Suppressor macrophage (primary cell): ENCODE measurements at places on chromosomes 6 and 20.

GRCh38 chr20:43994486-43995100 is 79.9 kb downstream of the TOX2 start:
- DNase-seq: no peak

DNA sequence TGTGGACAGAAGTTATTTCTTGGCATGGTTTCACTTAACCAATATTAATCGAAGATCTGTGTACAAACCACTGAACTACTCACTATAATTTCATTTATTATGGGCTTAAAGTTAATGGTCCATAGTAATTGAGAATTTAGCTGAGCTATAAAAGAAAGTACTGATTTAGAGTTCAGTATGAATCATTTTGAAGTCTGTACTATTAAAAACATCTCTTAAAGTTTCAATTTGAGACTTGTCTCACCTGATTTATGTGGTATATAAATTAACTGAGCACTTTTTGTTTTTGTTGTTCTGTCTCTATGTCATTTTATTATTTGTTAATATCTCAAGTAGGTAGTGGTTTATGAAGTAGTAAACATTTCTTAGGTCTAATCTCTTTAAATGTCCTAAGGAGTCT is 24.9 kb downstream of the KPNA5 start:
- no peak for DNase-seq

GRCh38 chr6:72857791-72858585 is 236.1 kb downstream of the KCNQ5 start:
- DNase-seq: no peak

DNA sequence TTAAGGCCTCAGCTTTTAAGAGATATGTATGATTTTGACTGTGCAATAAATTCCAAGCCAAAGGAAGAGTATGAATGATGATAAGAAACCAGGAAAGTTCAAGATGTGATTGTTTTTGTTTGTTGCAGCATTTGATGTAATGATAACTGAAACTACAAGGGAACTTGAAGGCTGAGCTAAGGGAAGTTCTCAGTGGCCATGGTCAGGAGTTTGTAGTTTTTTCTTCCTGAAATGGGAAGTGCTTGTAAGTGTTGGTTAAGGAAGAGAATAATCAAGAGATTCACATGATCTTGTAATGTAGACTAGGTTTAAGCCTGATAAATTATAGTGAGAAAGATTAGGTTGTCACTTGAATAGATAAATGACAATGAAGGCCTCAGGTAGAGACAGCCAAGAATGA is 53.4 kb downstream of the PTCHD4 start:
- DNase-seq: peak; percentile 56

GRCh38 chr6:71452697-71453370 is 164.2 kb downstream of the OGFRL1 start:
- no peak for DNase-seq

GRCh38 chr6:94323853-94324252 is 904.5 kb upstream of the EPHA7 start:
- no peak for DNase-seq

DNA sequence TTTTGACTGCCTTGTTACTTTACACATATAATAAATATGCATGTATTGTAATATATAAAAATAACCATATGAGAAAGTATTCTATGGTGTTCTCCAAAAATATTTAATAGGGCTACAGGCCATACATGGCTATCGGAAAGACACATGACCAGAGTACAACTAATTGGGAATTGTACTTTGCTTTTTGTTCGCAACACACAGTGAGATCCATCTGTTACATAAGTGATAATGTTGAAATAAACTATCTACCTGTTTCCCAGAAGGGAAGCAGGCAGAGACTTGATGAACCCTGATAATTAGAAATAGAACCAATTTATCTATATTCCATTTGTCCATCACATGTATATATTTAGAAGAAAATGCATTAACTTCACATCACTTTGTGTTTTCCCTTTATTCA is 344.0 kb upstream of the PLCB4 start:
- DNase-seq: no peak

- DNase-seq: peak; percentile 75
These were observed 1.3 kb upstream of the E2F1 start for GRCh38 chr20:33687370-33687915.

DNA sequence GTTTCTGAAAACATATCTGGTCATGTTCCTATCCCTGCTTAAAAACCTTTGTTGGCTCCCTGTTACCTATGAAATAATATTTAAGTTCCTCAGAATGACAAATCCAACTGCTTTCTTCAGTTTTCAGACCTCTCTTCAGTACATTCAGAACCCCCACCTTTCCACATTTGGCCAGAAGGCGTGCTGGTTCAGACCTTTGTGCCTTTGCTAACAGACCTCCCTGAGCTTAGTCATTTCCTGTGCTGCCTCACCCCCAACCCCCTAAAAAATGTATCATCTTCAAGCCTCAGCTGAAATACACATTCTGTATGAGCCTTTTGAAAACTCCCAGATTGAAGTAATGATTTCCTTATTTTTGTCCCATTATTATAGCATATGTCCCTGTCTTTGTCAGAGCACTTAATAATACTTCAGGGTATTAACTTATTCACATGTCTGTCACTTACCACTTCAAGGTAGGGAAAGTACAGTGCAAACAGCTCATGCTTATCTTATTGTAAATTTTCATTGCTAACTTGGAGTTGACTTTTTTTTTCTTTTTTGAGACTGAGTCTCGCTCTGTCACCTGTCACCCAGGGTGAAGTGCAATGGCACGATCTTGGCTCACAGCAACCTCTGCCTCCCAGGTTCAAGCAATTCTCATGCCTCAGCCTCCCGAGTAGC is 19.7 kb downstream of the FAM217A start:
- DNase-seq: peak; percentile 53

DNA sequence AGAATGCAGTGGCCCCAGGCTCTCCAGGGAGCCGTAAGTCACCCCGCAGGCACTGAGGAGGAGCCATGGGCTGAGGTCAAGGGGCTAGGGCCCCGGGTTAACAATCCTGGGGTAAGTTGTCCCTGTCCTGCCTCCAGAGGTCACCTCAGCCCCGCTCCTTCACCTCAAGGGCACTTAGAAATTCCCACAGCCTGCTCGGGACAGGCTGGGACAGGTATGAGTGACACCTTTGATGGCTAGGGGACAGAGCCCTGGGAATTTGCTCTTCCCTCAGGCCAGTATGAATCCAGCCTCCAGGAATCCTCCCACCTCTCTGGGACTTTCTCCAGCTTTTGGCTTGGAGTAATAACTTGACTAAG is 3.5 kb upstream of the GRM4 start:
- DNase-seq: no peak

- DNase-seq: peak; percentile 23
These were observed 9.6 kb downstream of the DYNLRB1 start for GRCh38 chr20:34525709-34526416.
